Foreskin keratinocyte (primary cell): ENCODE measurements at places on chromosomes 6 and 20. TPM values are rescaled to one million over a fixed set of nuclear protein-coding genes. Genes with fewer than 3 reads are reported as not detected.

The NT5E gene
- 297 and 365 TPM in 2 replicates for total RNA-seq

DNA sequence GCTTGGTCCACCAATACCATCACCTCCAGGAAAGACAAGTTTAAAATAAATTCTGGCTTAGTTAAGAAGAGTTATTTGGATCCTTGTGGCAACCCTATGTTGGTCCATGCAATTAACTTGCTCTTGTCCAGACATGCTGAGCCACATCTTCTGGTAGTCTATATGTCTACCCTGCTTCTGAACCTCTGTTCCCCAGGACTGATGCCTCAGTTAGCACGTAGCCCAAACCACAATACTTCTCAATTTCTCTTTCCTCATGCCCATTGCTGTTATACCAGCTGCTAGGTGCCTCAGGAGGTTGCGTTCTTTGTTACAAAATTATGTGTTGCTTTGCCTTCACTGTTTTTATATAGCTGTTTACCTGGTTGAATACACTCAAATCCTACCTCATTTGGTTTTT is 116.4 kb upstream of the KCNQ5 start:
- no peak for DNase-seq

DNA sequence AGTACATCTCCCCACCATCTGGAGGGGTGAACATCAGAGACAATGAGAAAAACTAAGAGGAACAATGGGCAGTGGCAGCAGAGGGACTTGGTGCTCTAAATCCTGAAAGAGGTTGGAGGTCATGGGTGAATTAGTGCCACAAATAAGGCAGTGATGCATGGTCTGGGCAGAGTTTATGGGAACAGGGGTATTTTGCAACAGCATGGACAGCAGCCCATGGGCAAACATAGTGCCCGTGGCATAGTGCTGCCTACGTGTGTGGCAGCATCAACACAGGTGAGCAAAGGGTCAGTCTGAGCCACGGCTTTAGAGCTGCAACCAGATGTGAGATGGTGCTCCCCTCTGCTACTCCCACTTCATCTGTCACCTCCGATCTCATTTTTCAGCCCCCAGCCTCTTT is 459.1 kb upstream of the CITED2 start:
- DNase-seq: no peak

DNA sequence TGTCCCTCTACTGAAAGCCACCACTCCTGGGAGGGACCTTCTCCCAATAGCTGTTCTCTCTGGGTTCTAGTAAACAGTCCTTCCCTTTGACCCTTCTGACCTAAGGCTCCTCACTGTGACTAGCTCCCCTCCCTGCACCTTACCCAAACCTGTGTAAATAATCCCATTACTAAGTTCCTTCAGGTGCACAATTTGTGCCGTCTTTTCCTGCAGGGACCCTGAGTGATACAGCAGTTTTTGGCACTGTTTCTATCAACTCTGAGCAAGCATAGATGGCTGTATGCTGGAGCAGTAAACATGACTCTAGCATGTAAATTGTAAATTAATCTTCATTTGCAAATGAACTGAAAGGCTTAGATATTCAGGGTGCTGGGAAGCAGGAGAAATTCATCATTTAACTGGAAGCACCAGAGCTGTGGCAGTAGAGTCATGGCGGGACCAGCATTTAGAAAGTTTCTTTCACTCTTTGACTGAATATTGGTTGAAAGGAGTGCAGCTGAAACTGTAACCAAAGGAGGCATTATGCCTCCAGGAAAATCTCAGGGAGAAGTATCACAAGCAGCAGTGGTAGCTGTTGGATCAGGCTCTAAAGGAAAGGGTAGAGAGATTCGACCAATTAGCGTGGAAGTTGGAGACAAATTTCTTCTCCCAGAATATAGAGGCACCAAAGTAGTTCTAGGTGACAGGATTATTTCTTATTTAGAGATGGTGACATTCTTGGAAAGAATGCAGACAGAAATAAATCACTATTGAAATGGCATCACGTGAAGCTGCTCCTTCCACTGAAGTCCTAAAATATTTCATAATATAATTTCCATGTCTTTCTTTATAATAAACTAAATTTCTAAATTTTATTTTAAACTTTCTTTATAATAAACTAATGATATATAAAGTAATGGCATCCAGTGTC is 117.8 kb downstream of the TCP11 start:
- no peak for DNase-seq

GRCh38 chr6:107690643-107691061 is 133.5 kb downstream of the SCML4 start:
- DNase-seq: no peak

- DNase-seq: peak; percentile 44
Measured at GRCh38 chr6:5081955-5082354, 3.2 kb upstream of the PPP1R3G start.

GRCh38 chr6:63964366-63964765 is 328.8 kb downstream of the PHF3 start:
- no peak for DNase-seq

DNA sequence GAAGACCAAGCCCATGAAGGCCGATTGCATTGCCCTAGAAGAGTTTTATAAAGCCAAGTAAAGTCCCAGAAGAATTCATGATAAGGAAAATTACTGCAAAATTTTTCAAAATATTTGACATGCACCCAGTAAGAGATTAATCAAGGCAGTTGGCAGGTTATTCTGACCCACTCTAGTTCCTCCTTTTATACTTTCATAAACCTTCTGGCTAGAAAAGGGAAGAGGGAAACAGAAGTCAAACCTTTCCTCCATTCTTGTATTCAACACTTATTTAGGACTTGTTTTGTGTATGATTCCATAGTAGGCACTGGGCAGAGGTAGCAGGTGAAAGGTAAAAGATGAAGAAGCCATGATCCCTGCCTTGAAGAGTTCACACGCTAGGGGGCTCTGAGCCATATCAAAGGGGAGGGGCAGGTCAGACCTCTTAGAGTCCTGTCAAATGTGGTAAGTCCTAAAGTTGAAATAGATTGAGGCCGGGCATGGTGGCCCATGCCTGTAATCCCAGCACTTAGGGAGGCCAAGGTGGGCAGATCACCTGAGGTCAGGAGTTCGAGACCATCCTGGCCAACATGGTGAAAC is 85.4 kb downstream of the NDUFAF5 start:
- DNase-seq: no peak

DNA sequence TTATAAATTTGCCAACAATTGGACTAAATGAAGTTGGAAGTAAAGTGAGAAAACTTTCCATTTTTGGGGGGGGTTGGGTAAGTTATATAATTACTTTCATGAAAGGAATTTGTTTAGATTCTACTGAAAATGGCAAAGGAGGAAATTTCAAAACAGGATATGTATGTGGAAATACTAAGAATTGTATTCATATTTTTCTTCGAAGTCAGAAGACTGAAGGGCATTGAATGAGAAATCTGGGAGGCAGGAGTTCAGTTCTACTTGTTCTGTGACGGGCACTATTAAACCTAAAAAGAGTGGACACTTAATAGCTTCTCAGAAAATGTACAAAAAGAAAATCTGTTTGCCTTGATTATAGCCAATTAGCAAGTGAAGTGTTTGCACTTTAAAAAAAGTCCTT is 114.7 kb downstream of the PRIM2 start:
- DNase-seq: peak; percentile 2

DNA sequence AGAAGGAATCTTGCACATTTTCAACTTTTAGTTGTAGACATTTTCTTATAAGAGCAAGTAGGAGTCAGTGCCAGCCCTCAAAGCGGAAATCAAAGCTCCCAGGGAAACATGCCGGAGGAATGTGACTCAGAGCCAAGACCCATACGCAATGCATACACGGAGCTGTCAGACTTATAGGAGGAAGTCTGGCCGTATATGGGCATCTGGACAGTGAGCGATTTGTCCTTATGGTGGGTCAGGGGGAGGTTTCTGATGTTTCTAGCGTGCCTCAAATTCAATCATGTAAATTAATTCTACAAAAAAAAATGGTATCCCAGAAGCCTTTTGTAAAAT is 3.6 kb upstream of the CCN2 start:
- DNase-seq: peak; percentile 76
